ENCODE measurements at places on chromosomes 12 and 14.
A peak's percentile ranks its signal among the peaks of the same experiment; 100 is the strongest.

- DNase-seq: no peak
These were observed 827 bp downstream of the ALDH2 start for GRCh38 chr12:111767362-111768158.

GRCh38 chr14:61238611-61239245, 42.4 kb downstream of the TMEM30B start:
- no peak for DNase-seq

DNA sequence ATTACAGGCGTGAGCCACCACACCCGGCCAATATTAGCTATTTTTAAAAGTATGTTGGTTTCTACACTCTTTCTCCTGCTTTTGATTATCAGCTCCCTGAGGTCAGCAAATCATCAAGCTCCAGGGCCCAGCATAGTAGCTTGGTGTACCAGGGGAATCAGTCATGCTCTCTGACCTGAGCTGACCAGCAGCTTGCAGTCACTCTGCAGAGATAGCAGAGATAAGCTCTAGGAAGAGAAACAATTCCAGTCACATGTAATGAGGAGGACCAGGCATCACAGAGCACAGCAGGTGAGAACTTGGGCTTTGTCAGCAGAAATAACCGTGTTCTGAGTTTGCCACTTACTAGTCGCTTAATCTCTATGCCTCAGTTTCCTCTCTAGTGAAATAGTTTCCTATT, 8.5 kb downstream of the PLEKHD1 start:
- DNase-seq: no peak

- DNase-seq: no peak
These were observed 452 bp downstream of the NGDN start for GRCh38 chr14:23469906-23470403.

DNA sequence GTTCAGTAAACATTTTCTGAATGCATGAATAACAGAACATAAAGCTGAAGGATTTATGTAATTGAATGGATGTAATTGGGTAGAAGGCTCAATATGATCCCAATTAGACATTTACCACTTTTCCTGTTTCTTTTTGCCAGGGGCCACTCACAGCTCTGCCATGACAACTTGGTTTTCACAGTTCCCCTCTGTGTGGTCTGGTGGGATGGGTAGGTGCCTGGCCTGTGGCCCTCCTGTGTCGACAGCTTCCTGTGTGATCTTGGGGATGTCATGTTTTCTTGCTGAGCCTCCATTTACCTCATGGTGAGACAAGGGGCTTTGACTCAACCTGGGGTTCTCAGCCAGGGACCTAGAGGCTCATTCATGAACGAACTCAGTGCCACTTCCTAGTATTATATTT, 12.6 kb upstream of the SERPINA10 start:
- DNase-seq: no peak

- DNase-seq: no peak
These were observed 14.5 kb upstream of the TFCP2 start for GRCh38 chr12:51187370-51187987.

DNA sequence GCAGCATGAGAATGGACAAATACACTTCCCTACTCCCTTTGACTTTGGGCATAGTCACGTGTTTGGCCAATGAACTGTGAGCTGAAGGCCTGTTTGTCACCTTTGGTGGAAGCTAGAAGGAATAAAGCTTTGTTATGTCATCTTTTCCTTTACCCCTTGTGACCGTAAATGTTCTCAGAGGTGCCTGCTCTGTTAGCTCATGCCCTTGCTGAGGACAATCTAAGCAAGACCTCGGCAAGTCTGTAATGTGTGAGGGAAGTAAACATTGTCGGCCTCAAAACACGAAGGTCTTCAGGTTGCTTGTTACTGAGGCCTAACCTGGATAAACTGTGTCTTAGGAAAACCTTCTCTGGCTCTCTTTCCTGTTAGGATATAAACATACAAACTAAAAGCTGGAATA, 354.2 kb downstream of the TMEM132D start:
- no peak for DNase-seq

GRCh38 chr14:45757655-45758054, 504.7 kb upstream of the MIS18BP1 start:
- DNase-seq: no peak

GRCh38 chr14:61197416-61197815, 83.7 kb downstream of the TMEM30B start:
- no peak for DNase-seq

DNA sequence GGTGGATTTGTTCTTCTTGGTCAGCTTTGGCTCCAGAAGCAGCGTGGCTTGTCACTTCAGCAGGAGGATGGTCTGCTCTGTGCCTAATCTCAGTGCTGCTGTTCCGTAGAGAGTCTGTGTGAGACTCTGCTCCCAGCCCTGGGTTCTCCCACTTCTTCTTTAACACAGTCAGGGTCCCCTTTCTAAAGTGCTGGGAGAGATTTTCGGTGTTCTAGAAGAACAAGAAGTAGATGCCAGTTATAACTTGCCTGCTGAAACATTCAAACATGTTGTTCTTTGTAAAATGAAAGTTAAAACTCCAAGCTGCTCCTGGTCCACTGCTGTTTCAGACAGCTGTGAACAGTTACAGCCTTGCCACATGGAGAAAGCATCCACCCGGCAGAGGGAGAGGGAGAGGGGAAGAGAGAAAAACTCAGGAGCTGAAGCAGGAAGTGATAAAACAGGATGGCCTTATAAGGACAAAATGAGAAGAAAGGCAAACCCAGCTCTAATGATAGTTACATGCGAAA, 55.2 kb upstream of the CERS5 start:
- DNase-seq: peak; percentile 20

- DNase-seq: no peak
These were observed 14.2 kb upstream of the SLC6A12 start for GRCh38 chr12:227923-228845.

- no peak for DNase-seq
These were observed at the start of gene PLEKHG7 for GRCh38 chr12:92702754-92703679. TSS of gene PLEKHG7 (plus strand) at chr12:92702989. CDS start at chr12:92706632, 3,643 bp downstream.

- no peak for DNase-seq
These were observed 133.4 kb downstream of the AACS start for GRCh38 chr12:125198652-125199051.

DNA sequence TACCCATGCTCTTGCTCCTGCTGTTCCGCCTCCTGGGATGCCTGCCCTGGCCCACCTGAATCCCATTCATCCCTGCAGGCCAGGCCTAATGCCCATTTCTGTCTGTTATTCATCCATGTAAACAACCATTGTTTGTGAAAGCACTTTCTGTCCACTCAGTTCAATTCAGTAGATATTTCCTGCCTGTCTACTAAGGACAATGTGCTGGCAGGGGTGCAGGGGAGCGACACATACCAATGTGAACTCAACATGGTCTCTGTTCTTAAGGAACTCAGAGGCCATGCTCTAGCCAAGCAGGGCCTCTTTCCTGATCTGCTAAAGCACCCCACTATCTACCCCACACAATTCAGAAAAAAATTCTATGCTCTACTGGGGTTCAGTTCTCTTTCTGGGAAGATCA, 88.5 kb upstream of the ZFP36L1 start:
- DNase-seq: no peak

- no peak for DNase-seq
These were observed 51.7 kb upstream of the KICS2 start for GRCh38 chr12:64273527-64274403.

DNA sequence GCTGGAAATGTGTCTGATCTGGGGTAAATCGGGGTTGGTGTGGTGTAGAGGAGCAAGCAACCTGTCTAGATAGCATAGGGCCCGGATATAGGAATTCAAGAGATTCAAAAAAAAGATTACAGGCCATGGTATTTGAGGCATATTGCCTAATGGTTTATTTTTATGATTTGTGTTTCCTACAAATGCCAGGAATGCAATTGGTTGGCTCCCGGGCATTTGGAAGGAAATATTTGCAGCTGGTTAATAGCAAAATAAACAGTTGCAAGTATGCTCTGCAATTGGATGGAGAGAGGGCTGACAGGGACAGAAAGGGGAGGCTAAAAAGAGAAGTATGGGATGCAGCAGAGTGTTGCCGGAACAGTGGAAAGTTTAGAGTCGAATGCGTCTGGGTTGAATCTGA, 315.6 kb upstream of the ATP2B1 start:
- DNase-seq: no peak

- no peak for DNase-seq
These were observed 252.6 kb upstream of the PRKD1 start for GRCh38 chr14:30180219-30180618.

GRCh38 chr12:112380663-112381405, 1.4 kb downstream of the HECTD4 start:
- no peak for DNase-seq

DNA sequence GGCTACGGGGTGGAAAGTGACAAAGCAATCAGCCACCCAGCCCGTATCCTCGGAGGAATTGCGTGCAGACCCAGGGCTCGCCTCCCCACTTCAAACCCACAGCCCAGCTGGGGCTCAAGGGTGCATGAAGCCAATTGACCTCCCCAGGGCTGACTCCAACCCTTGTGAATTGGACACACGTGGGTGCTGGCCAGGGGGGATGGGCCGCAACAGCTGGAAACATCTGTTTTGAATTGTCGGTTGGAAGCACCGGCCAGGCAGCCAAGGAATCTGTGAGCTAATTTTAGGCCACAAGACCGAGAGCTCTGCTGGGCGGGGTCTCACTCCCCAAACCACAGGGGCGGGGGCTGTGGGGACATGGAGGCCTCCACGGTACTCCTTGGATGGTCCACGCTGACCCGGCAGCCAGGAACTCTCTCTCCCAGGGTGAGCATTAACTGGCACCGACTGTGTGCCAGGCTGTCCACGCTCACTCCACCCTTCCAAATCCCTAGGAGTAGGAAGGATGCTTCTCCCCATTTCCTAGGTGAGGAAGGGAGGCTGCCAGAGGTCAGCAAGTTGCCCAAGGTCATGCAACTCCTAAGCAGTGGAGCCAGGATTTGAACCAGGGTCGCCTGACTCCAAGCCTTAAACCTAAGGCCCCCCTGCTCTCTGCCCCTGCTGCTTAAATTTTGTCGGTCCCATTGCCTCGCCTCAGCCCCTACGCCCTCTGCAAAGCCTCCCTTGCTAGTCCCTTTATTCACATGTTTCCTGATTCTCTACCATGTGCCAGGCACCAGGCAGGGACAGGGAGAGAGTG, 11.9 kb upstream of the TMEM119 start:
- DNase-seq: no peak

- no peak for DNase-seq
These were observed 125.3 kb upstream of the ATF7IP start for GRCh38 chr12:14239935-14240872.

DNA sequence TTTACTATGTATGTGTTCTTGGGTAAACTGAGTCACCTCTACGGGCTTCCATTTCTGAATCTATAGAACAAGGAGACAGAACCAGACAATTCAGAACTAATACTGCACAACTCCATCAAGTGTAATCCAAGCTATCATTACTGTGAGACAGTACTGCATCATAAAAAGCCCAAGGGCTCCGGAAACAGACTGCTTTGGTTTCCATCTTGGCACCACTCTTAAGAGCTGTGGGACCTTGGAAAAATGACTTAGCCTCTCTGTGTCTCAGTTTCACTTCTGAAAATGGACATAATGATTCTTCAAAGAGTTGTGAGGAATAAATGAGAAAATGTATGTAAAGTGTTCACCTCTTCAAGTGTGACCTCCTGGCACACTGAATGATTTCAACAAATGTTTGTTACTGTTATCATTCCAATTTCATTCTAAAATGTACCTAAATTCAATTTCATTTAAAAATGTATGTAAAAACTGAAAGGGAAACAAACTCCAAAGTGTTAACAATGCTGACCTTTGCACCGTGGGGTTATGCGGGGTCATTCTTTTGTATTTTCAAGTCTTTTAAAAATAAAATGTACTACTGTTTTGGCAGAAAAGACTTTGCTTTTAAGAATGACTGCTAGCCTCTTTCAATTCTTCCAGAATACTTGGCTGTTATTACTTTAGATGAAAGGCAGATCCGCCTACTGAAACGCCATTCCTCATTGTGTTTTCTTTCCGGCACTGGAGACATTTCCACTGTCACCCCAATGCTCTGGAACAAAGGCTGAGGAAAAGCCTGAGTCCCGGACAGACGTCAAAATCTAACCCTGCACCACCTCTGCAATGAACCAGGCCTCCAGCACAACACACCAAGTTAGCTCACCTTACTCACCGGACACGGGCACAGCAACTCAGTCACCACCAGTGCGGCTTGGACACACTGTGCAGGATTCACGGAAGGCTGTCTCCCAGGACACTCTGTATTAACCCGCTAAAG, 62.8 kb downstream of the TMCC3 start:
- no peak for DNase-seq

DNA sequence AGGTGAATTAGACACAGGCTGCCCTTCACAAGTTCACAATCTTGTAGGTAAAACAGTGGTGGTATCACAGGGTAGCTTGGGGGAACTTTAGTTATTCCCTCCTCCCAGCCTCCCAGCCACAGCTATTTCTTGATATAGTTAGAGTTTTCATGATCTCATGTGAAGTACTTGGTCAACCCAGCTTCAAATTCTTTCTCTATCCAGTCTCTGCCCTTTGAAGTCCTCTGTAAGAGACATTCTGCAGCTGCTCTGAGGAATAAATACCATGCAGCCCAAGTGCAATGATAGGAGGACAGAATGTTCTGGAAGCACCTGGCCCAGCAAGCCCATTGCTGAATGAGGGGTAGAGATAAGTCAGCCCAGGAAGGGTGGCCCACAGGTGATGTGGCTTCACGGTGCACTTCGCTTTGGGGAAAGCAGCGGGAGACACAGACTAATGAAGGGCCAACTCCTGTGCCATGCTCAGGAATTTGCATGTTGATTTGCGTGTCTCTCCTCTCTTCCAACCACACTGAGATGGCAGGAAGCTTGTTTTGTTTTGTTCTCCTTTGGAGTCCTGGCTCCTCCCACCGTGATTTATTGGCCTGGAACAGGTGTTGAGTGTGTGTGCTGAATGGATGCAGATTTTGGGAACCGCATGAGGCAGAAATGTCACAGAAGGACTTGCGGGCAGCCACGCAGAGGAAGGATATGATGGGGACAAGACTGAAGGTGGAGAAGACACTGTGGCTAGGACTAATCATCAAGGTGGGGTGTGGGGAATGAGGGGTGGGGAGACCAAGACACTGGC, 8.0 kb upstream of the TXNRD1 start:
- DNase-seq: no peak

DNA sequence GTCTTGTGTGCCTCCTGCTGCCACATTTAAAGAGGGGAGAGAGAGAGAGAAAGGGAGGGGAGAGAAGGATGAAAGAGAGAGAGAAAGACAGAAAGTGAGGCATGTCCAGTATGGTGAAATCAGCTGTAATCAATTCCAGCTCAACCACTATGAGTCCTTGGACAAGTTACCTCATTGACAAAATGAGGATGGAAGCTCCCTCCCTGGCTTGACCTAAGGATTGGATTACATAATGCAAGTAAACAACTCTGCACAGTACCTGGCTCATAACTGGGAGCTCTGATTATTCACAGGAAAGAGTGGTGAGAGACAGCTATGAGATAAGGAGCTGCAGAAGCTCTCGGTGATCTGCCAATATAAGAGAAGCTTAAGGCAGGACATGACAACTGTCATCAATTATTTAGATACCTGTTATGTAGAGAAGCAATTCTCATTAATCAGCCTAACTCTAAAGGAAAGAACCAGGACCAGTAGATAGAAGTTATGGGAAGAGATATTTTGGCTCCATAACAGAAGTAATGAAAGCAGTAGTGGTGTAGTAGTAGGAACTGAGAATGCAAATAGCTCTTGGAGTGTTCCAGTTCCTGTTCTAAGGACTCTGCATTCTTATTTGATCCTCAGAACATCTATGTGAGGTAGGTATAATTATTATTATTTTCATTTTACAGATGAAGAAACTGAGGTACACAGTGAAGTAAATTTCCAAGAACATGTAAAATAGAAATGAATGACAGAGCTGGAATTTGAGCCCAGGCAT, 791.6 kb downstream of the DIO2 start:
- DNase-seq: no peak

Data from CD4-positive, CD25-positive, alpha-beta regulatory T cell (primary cell).